Activated CD4-positive, alpha-beta T cell treated with anti-CD3 and anti-CD28 coated beads, Interleukin-2, amount 50 U/mL, for 4 hours (primary cell): ENCODE measurements at places on chromosomes 12 and 14.

GRCh38 chr14:88297306-88297705 lies 25.8 kb downstream of the KCNK10 start:
- no peak for DNase-seq

GRCh38 chr12:92108651-92109050 lies 37.0 kb downstream of the BTG1 start:
- DNase-seq = no peak

- DNase-seq = peak; percentile 67
Measured at GRCh38 chr12:13165617-13166041, 30.9 kb upstream of the EMP1 start.

- no peak for DNase-seq
Measured at GRCh38 chr14:74911704-74912103, 11.4 kb downstream of the RPS6KL1 start.

GRCh38 chr12:76878099-76878898 lies 520 bp downstream of the CSRP2 start:
- DNase-seq = peak; percentile 1

- no peak for DNase-seq
Measured at GRCh38 chr14:28365510-28365909, 401.1 kb upstream of the FOXG1 start.

DNA sequence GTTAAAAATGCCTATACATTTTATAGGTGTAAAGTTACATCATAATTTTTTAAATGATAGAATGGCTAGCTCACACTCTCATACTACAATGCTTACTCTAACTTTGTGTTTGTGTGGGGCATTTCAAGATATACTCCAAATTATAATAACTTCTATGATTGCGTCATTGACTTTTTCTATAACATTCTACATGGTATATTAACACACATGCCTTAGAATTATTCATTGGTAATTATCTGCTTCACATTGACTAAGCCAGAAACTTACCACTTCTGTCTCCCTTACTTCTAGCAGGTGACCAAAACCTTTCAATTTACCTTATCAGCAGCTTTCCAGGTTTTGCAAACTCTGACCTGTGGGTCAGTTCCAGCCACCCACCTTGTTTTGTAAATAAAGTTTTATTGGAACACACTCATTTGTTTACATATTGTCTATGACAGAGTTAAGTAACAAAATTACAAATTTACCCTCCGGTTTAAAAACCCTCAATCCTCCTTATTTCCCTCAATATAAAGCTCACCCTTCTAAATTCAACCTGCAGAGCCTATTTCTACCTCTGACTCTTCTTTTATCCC lies 12.7 kb upstream of the FLRT2 start:
- no peak for DNase-seq

DNA sequence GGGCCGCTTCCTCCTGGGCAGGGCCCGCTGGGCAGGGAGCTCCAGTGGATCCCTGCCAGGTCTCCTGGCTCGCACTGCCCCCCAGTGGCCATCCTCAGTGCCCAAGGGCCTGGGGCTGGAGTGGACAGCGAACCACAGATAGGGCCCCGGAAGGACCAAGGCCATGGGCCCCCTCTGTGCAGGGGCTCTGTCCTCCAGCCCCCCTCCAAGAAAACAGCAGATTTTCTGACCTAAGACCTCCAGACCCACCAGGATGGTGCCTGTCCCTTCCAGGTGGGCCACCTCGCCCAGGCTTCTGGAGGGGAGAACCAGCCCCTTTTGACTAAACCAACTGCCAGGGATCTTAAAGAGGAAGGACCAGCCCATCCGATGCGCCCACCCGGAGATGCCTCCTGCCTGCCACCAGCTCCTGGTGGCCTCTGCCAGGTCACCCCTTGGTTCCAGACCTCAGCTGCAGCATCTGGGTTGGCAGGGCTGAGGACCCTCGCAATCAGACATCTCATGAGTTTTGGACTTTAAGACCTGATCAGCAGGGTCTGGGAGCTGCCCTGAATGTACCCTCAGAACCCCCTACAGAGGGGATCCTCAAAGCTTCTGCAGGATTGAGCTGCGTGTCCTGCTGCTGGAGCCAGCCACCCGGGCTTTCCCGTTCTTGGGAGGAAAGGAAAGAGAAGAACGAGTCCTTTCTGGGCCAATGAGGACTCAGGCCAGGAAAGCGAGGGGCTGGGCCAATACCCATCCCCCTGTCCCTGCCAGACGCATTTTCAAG lies 325.8 kb upstream of the DIO3 start:
- no peak for DNase-seq

DNA sequence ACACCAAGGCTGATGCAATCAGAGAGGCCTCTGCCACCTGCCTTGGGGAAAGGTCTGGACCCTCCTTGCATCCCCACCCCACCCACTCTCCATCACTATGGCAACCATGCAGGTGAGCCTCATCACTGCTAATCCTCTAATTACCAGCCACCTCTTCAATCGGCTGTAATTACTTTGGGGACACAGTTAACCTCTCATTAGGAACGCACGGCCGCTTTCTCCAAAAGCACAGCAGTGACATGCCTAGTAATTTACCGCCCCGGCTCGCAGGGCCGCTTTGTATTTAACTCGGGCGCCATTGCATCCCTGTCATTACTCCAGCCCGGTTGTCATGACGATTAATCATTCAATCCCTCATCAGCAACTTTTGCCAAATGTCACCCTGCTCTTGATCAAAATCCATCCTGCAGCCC lies 36.3 kb upstream of the FAM222A start:
- no peak for DNase-seq

DNA sequence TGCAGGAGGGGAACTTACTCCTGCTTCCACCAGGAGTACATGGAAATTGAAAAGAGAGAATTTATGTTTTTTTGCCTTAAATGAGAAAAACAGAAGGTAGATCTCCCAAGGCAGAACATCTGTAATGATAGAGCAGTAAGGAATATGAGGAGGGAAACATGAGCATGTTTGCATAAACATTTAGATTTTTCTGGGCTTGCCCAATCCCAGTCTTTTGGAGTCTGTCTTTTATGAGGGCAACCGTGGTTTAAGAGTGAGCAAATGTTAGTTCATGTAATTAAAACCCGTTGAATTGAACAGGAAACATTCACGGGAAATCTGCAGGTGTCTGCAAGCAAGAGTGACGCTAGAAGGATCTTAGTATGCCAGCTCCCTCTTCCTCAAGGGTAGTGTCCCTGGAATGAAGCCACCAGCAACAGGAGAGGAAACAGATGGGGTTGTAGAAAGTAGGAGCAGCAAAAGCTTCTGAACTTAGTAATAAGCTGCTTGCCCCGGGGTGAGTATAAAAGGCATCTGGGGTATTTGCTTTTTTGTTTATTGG lies 79.3 kb downstream of the ARF6 start:
- DNase-seq = no peak

DNA sequence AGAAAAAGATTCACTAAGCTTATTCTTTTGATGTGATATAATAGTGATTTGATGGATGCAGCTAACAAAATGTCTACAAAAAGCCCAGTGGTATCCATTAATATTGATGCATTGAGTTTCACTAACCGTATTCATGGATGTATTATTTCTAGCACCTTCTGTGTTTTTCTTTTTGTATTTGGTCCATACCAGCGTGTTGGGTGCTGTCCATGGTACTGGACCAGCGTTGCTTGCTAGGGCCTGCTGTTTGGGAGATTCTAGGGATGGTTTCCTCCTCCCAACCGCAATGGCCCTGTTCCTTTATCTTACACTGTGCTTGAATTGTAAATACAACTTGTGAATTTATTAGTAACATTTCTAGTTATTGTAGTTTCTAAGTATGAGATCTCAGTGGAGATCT lies 31.7 kb downstream of the ANO4 start:
- no peak for DNase-seq
